ENCODE measurements at places on chromosomes 13 and 19.
A peak's percentile ranks its signal among the peaks of the same experiment; 100 is the strongest.

- peak; percentile 7 for DNase-seq
These were observed 500 bp downstream of the SMIM24 start for GRCh38 chr19:3479834-3480215.

- DNase-seq, result no peak
These were observed 33.1 kb downstream of the CAPN12 start for GRCh38 chr19:38710928-38711725.

- no peak for DNase-seq
These were observed 219.9 kb downstream of the RFC3 start for GRCh38 chr13:34037636-34038540.

GRCh38 chr19:48836089-48837017, at the start of gene HSD17B14:
TSS of gene HSD17B14 (minus strand) at chr19:48836491. CDS start at chr19:48836411, 80 bp downstream.
- peak; percentile 44 for DNase-seq

GRCh38 chr19:511101-511851, 4.0 kb downstream of the TPGS1 start:
- DNase-seq, result no peak

DNA sequence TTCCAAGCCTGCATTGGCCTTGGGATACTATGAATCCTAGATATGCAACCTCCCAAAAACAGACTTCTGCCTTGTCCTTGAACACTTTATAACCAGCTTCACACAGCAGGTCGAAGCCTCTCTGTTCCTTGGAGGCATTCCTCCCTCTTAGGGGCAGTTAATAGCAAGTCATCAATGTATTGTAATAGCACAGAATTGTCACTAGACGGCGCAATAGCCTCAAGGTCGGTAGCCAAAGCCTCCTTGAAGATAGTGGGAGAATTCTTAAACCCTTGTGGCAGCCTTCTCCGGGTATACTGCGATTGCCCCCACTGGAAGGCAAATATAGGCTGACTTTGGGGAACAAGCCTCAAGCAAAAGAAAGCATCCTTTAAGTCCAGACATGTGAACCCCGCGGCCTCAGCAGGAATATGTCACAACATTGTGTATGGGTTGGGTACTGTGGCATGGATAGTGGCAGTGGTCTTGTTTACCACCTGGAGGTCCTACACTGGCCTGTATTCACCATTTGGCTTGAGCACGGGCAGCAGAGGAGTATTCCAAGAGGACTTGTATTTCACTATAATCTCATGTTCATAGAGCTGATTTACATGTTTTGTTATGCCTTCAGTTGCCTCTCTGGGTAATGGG, 61.1 kb downstream of the ZNF431 start:
- DNase-seq, result peak; percentile 14

DNA sequence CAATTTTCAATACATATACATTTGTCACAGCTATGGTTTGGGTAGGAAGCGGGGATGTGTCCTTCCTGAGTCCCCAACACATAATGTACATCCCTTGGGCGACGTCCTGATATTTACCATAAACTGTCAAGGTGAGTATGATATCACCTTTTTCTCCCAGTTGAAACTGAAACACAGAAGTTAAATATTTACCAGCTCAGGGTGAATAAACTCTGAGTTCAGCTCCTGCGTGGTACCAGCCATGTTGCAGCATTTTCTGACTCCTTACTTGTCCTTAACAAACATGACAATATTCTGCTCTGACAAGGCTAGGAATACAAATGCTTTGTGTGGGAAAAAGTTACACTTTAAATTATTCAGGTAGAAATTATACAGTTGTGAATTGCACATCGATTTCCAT, 294.2 kb downstream of the TEX29 start:
- DNase-seq, result no peak

DNA sequence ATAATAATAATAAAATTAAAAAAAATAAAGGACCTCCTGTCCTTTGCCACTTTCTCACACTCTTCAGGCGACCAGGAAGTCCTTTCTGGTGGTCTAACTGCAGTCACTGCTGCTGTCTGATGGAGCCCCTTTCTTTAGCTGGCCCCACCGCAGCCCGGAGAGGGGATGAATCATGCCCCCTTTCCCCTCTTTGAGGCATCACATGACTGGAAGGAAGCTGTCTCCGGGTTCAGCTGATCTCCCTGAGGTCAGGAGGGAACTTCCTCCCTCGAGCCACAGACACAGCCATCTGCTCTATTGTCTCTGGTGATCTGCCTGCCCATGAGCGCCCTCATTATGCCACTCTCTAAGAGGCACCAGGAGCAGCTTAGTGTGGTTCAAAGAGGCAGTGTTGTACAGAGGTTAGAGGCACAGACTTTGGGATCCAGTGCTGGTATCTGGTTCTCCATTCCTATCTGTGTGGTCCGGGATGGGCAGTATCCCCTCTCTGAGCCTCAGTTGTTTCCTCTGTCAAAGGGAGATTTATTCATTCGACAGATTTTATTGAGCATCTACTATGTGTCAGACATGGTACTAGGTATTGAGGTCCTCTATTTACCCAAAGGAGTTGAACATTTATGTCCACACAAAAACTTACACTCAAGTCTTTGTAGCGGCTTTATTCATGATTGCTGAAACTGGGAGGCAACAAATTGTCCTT, 30.0 kb downstream of the VAV1 start:
- DNase-seq, result no peak

DNA sequence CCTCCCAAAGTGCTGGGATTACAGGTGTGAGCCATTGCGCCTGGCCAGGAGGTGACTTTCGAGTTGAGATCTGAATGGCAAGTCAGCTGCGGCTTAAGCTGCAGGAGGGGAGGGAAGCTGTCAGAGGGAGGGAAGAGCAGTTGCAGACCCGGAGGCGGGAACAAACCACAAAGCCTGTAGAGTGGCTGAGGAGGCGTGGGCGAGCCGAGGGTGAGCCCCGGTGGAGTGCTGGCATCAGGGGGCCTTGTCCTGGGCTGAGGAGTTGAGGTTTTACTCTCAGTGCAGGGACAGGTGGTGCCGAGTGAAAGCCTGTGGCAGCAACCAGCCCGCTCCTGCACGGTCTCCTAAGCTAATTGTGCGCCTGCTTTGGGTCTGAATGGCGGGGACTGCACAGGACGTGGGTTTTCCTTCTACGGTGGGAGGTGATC, 24.2 kb downstream of the PPP1R37 start:
- no peak for DNase-seq

DNA sequence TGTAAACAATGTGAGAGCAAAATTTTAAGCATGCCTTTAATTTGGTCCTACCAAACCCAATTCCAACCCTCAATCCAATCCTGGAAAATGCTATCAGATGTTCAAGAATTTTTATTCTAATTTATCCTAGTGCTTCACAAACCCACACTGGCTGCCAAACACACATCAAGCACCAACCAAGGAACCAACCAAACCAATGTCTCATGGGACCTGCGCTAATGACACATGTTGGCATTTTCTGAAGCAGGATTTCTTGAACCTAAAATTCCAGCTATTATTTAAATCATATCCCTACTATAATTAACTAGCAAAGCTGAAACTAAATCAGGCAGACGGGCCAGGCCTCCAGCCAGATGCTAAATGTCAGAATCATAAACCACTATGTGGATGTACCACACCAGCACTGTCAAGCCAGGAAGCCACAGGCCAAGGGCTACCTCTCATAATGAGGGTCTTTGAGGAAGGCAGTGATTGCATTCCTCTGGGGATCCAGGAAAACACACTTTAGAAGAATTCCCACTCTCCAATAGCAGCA, 5.8 kb downstream of the LATS2 start:
- DNase-seq, result no peak

DNA sequence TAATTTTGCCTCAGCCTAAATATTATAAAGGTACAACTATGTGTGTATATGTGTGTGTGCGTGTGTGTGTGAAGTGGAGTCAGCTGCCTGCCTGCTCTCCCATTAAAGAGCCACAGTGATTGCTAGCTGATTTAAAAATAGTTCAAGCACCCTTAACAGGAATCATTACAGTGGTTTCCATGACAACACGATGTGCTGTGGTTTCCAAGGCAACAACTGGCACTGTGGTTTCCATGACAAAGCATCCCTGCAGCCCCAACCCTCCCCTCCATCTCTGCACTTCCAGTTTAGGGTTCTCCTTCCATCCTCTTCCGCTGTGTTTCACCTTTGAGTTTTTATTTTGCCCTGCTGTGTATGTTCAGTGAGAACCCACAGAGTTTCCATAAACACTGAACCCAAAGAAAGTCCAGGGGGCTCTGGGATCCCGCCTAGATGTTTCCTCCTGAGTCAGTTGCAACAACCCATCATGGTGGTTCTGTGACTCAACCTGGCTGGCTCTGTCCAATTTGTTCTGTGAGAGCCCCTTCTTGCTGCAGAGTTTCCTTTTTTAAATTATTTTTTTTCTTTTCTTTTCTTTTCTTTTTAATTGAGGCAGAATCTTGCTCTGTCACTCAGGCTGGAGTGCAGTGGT, 7.1 kb upstream of the PNMA8A start:
- no peak for DNase-seq

- DNase-seq, result no peak
These were observed 605.8 kb downstream of the PCDH9 start for GRCh38 chr13:66624302-66624701.

- DNase-seq, result no peak
These were observed 5.9 kb downstream of the RTBDN start for GRCh38 chr19:12828494-12828893.

GRCh38 chr19:49651029-49651819, 9.2 kb downstream of the SCAF1 start:
- no peak for DNase-seq

GRCh38 chr13:60970736-60971135, 444.9 kb downstream of the PCDH20 start:
- no peak for DNase-seq

GRCh38 chr19:15986701-15987100, 37.9 kb downstream of the OR10H4 start:
- no peak for DNase-seq

- no peak for DNase-seq
These were observed 7.3 kb downstream of the MED16 start for GRCh38 chr19:885536-886224.

GRCh38 chr13:109371066-109371465, 415.3 kb downstream of the IRS2 start:
- DNase-seq, result no peak

- DNase-seq, result no peak
These were observed 392.4 kb downstream of the RFC3 start for GRCh38 chr13:34210341-34210740.

DNA sequence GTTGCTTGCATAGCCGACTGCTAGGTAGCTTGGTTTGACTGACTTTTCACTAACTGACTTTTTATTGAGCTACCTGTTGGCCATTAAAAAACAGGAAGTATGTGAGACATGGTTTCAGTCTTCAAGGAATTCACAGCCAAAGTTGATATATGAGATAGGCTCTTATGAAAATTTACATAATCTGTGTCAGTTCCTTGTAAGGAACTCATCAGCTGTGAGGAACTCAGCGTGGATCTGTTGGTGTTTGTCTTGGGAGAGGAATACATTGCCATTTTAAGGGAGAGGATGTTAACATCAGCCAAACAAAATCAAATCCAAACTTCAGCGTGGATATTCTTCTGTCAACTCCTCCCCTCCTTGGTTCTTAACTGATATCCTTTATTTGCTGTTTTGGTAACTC, 2.0 kb downstream of the RNF113B start:
- DNase-seq, result no peak

DNA sequence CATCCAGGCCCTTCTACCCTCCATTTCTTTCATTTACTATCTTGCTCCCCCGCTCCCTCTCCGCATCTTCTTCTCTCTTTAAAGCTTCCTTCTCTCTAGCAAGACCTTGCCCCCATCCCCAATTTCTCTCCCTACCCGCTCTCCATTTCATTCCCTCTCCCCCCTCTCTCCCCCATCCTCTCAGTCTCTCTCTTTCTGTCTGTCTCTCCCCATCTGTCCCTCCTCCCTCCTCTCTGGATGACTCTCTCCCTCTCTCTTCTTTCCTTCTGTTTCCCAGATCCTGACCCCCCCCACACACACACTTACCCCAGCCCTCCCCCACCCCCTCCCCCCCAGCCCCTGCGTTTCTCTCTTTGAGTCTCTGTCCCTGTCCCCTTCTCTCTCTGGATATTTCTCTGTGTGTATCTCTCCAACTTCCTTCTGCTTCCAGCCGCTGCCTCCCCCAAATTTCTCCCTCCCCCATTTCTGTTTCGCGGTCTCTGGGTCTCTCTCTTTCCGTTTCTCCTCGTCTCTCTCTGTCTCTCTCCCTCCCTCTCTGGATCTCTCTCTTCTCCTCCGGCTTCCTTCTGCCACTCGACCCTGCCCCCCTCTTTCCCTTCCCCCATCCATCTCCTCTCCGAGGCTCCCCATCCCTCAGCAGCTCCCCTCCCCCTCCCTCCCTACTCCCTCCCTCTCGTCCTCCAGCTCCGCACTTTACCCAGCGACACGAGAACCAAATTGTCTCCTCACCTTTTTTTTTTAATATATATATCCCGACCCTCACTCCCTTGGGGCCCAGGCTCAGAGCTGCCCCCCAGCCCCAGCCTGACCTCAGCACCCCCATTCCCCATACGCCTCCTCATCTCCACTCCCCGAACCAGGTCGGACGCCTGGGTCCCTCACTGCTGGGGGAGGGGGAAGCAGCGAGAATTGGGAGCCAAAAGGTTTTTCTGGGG, 3.6 kb upstream of the CACNG8 start:
- DNase-seq, result no peak

- DNase-seq, result no peak
These were observed 18.3 kb downstream of the ZNF100 start for GRCh38 chr19:21749090-21749489.

DNA sequence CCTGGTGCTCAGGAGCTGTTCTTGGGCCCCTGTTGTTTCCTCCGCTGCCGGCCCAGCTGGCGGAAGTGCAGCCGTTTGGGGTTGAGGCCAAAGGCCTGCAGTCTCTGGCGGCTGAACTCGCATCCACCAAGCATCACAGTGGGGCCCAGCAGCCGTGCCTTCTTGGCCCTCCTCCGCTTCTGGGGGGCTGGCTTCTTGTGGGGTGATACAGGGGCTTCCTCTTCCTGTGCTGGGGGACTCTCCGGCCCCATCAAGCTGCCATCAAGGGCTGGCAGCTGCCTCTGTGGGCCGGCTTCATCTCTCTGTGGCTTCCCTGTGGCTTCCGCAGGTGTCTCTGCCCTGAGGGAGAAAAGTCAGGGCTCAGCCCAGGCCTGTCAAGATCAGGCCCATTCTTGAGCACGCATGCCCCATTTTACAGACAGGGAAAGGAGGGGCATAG, 10.3 kb downstream of the ATG4D start:
- no peak for DNase-seq
